ENCODE measurements at places on chromosomes 7 and 10.
A peak's percentile ranks its signal among the peaks of the same experiment; 100 is the strongest.

- DNase-seq: no peak
Measured at GRCh38 chr10:57844387-57844998, 423.2 kb downstream of the IPMK start.

GRCh38 chr10:113175176-113175575 lies 225.1 kb downstream of the TCF7L2 start:
- no peak for DNase-seq

DNA sequence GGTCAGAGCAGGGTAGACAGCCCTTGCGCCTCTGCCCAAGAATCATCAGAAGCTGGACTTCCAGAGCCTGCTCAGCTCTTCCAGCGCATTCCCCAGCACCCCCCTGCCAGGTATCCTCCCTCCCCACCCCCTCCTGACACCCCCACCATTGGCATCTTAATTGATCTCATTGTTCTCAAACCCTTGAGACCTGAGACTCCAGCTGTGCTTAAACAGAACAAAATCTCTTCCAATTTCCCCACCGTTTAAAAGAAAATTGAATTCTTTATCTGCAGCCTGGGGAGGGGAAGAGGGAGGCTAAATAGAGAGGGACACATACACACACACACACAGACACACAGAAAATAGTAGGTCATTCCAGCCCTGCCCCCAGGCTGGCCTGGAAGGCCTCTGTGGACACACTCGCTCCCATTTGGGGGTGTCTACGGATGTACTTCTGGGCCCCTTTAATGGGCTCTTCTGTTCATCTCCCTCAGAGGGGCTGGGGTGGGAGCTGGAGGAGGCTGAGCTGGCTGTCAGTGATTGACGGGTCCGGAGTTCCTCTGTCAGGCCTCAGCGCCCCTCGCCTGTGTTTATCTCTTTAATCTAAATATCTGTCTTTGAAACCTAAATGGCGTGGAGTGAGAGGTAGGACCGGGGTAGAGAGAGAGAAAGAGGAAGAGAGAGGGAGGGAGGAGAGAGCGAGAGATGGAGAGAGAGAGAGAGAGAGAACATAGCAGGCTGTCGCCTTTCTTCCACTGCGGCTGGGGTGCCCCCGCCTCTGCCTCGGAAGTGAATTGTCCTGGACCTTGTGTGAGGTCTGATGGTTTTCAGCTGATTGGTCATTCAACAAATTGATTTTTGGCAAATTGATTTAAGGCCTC lies 61.7 kb downstream of the C10orf105 start:
- no peak for DNase-seq

- DNase-seq: no peak
Measured at GRCh38 chr10:856416-857157, 74.9 kb downstream of the LARP4B start.

- DNase-seq: no peak
Measured at GRCh38 chr10:61883371-61884025, 18.0 kb upstream of the ARID5B start.

DNA sequence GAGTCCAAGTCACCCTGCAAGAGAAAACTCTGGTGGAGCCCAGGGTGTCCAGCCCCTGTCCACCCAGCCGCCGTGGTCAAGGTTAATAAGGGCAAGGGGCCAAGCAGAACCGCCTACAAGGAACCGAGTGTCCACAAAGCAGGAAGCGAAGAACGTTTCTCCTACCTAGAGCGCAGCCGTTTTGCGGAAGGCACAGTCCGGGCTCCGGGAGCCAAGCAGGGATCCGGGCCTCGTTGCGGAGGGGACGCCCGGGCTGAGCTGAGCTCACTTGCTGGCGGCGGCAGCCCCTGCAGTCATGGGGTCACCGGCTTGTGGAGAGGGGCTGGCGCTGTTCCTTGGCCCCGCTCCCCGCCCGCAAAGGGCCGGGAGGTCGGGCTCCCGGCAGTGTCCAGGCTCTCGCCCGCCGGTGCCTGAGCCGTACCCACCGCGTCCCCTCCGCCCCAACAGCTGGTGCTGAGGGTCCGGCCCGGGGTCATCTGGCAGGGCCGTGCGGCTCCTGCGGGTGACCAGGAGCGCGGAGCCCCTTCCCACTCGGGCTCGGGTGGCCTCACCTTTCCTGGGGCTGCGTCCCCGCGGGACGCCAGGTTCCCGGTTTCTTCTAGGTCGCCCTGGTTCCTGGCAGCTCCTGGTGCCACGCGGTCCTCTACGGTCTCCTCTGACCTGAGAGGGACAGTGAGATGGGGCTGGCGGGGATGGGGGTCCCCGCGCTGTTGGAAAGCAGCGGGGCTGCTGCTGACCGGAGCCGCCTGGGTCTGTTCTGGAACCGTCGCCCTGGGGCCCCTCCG lies 14.0 kb upstream of the ZNF273 start:
- DNase-seq: no peak

GRCh38 chr10:9605231-9605630 lies 1412.4 kb upstream of the CELF2 start:
- DNase-seq: no peak

DNA sequence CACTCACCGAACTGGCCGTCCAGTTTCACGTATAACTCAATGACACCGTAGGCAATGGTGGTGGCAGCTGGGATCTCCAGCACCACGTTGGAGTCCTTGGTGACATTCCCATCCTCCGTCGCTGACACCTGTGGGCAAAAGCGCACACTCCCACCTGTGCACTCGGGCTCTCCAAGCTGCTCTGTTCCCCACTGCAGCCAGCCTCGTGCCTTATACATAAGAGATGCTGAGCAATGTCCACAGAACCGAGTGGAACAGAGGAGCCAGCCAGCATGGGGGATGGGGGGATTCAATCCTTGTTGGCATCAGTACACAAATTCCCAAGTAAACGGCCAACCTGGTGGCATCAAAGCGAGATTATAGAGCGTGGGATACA lies 40.0 kb downstream of the GSDME start:
- DNase-seq: no peak

DNA sequence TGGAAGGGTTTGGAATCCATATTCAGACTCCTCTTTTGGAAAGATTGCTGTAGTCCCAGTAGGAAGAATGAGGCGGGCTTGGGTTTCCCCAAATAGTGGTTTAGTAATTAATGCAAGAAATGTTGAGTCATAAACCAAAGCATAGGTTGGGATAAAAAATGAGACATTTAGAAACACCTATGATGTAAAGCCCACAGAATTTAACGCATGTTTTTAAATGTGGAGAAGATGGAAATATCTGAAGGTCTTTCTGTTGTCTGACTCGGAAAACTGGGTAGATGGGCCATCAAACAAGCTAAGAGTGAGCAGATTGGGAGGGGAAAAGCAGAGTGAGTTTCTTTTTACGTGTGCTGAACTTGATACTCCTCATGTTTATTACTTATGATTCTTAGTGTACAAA lies 62.2 kb downstream of the LANCL2 start:
- no peak for DNase-seq

GRCh38 chr7:11896663-11897062 lies 64.7 kb upstream of the THSD7A start:
- no peak for DNase-seq

DNA sequence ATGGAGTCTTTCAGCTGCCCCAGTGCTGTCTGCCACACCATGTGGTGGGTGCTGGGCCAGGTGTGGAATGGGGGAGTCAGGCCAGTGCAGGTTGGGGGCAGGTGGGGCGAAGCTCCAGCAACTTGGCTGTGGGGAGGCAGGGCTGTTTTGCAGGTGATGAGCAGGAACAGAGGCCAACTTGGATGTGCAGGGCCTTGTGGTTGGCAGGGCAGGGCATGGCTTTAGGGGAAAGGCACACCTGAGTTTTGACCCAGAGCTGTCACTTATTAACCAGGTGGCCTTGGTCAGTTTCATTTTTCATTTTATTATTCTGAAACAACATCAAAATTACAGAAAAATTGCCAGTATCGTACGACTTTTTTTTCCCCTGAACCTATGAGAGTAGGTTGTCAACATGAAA lies 1.1 kb upstream of the SFTPA2 start:
- no peak for DNase-seq

DNA sequence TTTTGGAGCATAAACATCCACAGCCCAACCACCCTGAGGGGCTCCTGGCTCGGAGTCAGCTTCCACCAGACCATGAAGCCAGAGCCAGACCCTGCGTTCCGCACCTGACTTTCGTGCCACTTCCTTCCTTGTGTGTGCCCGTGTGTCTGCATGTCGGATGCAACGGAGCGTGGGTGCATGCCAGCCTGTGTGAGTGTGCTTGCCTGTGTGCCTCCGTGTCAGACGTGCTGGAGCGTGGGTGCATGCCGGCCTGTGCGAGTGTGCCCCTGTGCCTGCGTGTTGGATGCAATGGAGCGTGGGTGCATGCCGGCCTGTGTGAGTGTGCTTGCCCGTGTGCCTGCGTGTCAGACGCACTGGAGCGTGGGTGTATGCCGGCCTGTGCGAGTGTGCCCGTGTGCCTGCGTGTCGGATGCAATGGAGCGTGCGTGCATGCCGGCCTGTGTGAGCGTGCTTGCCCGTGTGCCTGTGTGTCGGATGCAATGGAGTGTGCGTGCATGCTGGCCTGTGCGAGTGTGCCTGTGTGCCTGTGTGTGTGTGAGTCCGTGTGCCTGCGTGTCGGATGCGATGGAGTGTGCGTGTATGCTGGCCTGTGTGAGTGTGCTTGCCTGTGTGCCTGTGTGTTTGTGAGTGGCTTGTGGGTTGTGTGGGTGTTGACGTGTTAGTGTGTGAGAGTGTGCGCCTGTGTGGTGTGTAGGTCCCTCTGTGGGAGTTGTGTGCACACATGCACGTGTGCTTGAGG lies 28.1 kb upstream of the KNDC1 start:
- no peak for DNase-seq

- peak; percentile 64 for DNase-seq
Measured at GRCh38 chr7:134527979-134528371, 608 bp downstream of the AKR1B10 start.

DNA sequence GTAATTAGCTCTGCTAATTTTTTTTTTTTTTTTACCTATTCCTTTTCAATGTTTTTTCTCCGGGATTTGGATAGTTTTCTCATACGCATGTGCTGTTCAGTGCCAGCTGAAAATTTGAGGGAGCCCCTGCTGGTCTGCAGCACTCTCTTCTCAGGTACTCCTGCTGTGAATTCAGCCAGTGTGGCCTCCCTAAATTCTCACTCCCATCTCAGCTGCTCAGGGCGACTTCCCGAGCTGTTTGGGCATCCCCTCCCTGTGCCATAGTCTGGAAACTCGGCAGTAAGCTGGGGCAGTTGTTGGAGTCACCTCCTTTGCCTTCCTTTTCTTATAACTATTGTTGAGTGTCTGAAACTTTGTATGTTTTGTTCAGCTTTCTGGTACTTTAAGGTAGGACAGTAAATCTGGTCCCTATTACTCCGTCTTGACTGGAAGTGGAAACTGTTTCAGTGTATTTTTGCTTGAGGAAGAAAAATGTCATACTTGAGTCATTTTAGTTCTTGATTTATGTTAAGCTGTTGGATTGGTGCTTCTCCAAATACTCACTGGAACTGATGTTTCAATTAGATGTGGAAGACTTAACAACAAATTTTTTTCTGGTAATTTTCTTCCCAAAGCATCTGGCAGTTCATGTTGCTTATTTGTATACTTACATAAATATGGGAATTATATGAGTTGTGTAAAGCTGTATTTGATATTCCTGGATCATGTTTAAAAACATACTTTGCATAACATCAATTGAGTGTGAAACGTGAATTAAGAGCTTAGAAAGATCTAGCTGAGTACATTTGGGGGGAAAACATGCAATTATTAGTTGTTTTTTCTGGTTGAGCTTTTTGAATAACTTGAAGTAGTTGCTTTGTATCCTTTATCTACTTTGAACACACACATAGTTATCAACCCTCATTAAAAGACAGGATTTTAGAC lies 33.7 kb downstream of the MINPP1 start:
- DNase-seq: no peak

- DNase-seq: peak; percentile 9
Measured at GRCh38 chr7:92880212-92881090, 44.1 kb upstream of the CDK6 start.

DNA sequence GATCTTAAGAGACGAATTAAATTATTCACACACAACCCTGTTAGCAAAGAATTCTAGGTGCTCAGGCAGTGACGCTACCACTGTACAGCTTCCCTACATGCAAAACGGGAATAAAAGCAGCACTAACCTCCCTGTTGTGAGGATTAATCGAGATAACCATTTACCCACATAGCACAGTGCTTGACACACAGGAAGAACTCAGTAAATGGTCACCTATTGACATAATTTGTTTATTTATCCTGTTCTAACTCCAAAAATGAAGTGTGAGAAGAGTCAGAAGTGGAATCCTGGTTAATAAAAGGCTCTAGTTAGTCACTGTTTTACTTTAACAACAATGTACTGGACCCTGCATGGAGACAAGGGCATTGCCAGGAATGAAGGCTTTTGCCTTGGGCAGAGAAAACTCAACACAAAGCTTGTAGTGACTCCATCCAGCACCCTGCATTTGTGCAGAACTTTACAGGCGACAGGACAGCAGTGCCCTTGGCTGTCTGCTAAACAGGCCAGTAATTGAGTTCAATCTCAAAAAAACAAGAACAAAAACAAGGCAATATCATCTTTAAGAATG lies 103.8 kb downstream of the SORBS1 start:
- no peak for DNase-seq

GRCh38 chr10:60427709-60428386 lies 38.2 kb upstream of the ANK3 start:
- no peak for DNase-seq

- DNase-seq: peak; percentile 45
Measured at GRCh38 chr7:44415047-44415446, 75.4 kb downstream of the NUDCD3 start.

DNA sequence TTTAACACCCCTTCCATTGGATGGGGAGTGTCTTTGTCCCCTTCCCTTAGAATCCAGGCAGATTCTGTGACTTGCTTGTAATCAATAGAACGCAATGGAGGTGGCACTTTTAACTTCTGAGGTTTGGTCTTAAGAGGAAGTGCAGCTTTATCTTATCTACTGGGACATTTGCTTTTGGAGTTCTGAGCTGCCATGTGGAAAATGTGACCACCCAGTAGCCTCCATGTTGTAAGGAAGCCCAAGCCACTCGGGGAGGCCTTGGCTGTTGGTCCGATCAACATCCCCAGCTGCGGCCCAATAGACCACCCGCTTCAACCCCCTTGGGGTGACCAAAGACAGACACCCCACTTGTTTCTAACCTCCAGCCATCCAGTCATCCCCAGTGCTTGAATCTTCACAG lies 86.3 kb upstream of the FAM171A1 start:
- DNase-seq: no peak

DNA sequence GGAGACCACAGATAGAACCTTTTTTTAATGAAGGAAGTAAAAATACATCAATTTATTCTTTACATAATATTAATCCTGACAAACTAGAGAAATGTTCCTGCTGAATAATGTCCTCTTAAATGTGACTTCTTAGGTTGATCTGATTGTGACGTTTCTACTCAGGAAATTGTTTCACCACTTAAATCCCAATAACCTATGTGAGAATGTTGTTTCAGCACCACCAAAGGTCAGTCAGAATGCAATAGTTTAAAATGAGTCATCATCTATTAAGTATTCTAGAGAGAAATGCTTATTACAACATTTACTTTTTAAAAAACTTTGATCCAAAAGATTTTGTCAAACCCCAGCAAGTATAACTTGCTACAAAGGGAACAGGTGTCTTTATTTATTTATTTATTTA lies 155.4 kb upstream of the CACNA2D1 start:
- peak; percentile 37 for DNase-seq

Data from HFFc6 (cell line).